ENCODE measurements at places on chromosomes 16 and 17. TPM values are rescaled to one million over a fixed set of nuclear protein-coding genes. Genes with fewer than 3 reads are reported as not detected.

DNA sequence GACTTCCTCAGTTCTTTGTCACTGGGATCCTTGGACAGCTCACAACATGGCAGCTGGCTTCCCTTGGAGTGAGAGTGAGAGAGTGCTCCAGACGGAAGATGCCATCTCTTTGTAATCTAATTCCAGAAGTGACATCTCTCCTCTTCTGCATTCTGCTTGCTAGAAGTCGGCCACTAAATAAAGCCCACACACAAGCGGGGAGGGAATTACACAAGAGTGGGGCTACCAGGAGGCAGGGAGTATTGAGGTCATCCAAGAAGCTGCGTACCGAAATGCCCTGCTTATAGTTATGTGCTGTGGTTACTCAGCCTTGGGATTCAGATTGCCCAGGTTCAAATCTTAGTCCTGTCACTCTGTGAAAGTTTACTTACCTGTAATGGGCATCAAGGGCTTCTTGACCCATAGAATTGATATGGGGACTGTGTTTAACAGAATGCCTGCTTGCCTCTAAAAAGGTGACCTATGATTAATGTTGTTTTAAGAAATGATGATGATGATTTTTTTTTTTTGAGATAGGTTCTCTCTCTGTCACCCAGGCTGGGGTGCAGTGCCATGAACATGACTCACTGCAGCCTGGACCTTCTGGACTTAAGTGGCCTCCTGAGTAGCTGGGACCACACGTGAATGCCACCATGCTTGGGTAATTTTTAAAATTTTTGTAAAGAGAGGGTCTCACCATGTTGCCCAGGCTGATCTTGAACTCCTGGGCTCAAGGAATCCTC is 120.9 kb upstream of the HS3ST2 start:
- DNase-seq, result no peak

- DNase-seq, result no peak
Observed at GRCh38 chr17:43342589-43342890, 56.3 kb upstream of the ARL4D start.

DNA sequence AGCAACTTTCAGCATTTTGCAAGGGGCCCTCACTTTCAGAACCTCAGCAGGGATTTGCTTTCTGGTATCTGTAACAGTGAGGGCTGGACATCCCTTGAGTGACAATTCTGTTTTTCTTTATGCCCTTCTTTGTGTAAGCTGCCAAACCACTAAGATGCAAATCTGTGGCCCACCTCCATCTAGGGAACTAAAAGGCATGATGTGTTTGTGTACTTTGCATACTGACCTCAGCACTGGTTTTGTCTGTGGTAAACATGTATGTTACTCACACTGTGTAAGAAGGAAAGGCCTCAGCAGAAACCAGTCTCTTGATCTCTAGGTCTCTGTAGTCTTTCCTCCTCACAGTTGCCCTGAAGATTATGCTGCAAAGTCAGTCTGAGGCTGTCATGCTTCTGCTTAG is 396.6 kb upstream of the DYNLRB2 start:
- DNase-seq, result no peak

GRCh38 chr17:60325730-60326524 is 66.0 kb downstream of the USP32 start:
- DNase-seq, result no peak

The SRCIN1 gene
- 12.4 TPM for total RNA-seq
